ENCODE measurements at places on chromosomes 2 and 18.

- DNase-seq, result no peak
Measured at GRCh38 chr2:3034856-3035255, 342.8 kb downstream of the EIPR1 start.

- DNase-seq, result no peak
Measured at GRCh38 chr2:182048088-182048487, 62.4 kb downstream of the PPP1R1C start.

- DNase-seq, result no peak
Measured at GRCh38 chr2:63875131-63875527, 33.4 kb downstream of the UGP2 start.

- no peak for DNase-seq
Measured at GRCh38 chr2:9820020-9820973, 23.0 kb upstream of the TAF1B start.

DNA sequence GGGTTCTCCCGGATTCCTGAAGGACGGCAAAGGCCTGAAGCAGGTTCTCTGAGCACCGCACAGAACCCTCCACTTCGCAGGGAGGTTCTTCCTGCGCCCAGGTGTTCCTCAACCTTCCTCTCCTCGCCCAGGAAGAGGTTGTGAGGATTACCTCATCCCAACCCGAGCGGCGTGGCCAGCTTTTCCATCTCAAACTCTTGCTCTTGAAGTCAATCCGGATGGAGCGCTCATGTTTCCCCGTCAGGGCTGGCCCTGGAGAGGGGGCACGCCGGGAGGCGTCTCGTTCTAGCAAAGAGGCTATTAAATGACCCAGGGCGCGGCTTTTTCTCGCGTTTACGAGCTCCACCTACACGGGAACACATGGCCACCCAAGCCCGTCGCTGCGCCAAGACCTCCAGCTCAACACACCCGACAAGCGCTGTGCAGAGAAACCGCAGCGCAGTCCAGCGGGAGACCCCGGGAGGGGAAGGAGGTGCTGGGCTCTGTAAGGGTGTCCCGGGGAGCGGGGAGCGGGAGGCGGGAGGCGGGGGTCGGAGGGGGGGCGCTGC lies 540 bp upstream of the RAB10 start:
- no peak for DNase-seq

DNA sequence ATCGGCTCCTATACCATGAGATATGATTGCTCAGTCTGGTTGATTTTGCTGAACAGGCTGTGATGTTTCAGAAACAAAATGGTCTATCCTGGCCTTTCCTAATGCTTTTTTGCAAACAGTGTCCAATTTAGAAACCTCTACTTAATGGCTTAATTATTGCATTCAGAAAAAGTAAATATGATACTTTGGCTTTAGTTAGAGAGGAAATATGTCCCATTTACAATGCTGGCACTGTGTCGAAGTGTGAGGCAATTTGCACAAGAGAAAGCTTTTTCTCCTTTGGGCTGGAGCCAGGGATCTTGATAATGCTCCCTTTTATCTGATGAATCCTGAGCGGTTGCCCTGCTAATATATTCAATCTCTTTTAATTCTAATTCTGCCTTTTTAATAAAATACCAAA lies 418.9 kb downstream of the EPHA4 start:
- no peak for DNase-seq

DNA sequence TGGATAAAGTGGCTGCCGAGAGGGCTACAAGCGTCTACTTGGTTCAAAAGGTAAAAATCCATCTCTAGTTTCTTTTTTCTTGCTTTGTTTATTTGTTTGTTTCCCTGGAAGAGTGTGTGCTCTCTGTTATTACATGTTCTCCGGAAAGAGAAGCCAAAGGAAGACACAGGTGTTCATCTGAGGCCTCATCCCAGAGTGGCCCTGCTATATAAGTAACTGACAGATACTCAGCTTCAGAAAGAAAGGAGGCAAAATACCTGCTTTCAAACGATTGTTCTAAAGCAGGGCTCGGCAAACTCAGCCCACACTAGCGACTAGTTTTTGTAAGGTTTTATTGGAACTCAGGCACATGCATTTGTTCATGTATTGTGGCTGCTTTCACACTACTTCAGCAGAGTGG lies 140.0 kb upstream of the ALPP start:
- no peak for DNase-seq

- DNase-seq, result no peak
Measured at GRCh38 chr18:55996717-55997116, 408.7 kb upstream of the TCF4 start.

All from amygdala (tissue), 56 donors.